ENCODE measurements at places on chromosomes 2 and 18.

GRCh38 chr2:172921532-172922236 is 154.0 kb upstream of the MAP3K20 start:
- no peak for DNase-seq

GRCh38 chr2:217160978-217161973 is 301.4 kb upstream of the TNP1 start:
- DNase-seq: no peak

- DNase-seq: no peak
Observed at GRCh38 chr18:10454681-10455557, 484 bp downstream of the APCDD1 start.

DNA sequence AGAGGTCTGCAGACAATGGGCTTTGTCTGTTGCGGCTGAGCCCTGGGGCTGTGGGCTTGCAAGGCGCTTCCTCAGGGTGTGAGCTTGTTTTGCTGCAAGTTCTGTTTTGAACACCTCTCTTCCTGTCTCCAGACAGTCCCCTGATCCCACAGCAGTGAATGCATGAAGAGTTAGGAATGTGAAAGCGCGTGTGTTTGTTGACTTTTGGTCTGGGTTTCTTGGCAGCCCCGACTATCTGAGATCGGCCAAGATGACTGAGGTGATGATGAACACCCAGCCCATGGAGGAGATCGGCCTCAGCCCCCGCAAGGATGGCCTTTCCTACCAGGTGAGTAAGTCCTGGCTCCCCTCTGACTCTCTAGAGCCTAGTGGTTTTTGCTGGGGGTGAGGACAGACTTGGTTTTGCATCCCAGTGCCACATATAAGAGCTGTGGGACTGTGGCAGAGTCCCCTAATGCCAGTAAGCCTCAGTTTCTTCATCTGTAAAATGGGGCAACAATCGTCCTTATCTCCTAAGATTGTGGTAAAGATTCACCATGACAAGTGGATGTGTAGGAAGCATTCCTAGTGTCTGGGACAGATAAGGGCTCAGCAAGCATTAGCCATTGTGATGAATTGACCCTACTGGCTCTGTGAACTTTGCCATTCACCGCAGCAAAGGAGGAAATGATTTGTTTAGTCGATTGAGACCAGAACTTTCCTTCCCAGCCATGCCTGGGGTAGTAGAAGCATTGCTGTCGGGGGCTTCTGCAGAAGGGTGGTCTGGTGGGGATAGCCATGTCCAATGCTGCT is 3.0 kb downstream of the LBH start:
- no peak for DNase-seq

GRCh38 chr18:41320100-41320499 is 634.9 kb upstream of the PIK3C3 start:
- DNase-seq: no peak

- DNase-seq: no peak
Observed at GRCh38 chr2:173672573-173673340, 292.4 kb downstream of the SP3 start.

- DNase-seq: no peak
Observed at GRCh38 chr2:194815475-194815874, 841.6 kb upstream of the SLC39A10 start.

- no peak for DNase-seq
Observed at GRCh38 chr2:161136696-161137324, 23.4 kb upstream of the TANK start.

GRCh38 chr18:79521416-79522205 is 125.9 kb downstream of the NFATC1 start:
- DNase-seq: no peak

GRCh38 chr18:70688286-70688685 is 399.4 kb downstream of the SOCS6 start:
- no peak for DNase-seq

- DNase-seq: no peak
Observed at GRCh38 chr2:192314800-192315481, 120.2 kb upstream of the TMEFF2 start.

DNA sequence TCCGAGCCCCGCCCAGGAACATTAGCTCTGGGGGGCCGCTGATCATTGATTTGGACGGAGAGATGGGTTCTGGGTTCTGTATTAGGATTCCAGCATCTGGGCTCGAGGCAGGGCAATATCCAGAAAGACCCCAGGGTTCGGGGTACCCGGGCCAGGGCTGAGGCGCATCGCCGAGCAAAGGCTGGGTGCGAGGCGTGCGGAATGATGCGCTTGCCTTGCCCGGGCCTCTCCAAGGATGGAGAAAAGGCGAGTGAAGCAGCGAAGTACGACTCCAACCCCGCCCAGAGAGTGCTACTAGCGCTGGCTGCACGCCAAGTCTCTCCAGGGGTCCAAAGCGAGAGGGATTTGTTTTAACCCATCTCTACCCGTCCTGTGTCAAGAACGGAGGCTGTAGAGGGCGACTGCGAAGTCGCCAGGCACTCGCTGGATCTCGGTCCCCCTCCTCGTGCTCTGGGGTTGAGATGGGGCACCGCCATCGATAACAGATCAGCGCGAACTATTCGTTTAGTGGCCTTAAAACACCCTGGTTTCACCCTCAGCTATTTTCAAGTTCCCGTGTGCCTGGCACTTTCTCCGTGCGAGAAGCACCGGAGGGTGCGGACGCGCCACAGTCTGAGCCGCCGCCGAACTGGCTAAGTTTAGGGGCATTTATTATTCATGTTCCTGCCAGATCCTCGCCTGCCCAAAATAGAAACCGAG is 1.9 kb downstream of the ADCYAP1 start:
- DNase-seq: peak; percentile 87

- DNase-seq: no peak
Observed at GRCh38 chr18:80243204-80243603, 4.1 kb downstream of the PARD6G start.

DNA sequence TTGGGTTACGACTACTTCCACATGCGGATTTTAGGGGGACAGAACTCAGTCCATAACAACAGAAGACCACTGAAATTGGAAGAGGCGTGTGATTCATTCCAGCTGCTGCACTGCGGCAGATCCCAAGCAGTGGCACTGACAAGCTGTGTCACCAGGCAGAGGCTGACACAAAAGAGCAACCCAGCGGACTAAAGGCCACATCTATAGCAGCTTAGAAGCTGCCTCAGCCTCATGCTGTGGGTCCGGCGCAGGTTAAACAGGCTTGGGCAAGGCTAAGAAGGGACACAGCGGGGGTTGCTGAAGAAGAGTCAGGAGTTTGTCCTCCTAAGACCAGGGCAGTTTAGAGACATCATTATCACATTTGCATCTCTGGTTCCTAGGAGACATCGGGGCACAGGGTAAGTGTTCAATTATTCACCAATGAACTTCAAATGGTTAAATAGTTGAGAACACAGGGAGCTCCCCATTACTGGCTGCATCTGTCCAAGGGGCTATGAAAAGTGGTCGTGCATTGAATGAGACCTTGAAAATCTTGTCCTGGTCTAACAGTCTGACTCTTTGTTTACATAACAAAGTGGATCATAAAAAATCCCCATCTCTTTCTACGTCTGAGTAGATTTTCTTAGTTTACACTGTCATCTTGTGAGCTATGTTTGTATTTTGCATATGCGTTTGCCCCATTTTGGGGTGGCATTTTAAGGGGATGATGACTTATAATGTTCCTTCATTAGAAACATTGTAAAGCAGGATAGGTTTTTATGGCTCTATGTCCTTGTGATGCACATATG is 162.3 kb upstream of the TRIB2 start:
- DNase-seq: peak; percentile 72
